Heart left ventricle (tissue), 16 donors: ENCODE measurements at places on chromosomes 13 and 19. TPM values are rescaled to one million over a fixed set of nuclear protein-coding genes. Genes with fewer than 3 reads are reported as not detected.

- DNase-seq, result no peak
Observed at GRCh38 chr19:14563989-14564651, 7.7 kb downstream of the NDUFB7 start.

GRCh38 chr13:89790696-89791095, 1556.8 kb upstream of the MIR17HG start:
- DNase-seq, result no peak

DNA sequence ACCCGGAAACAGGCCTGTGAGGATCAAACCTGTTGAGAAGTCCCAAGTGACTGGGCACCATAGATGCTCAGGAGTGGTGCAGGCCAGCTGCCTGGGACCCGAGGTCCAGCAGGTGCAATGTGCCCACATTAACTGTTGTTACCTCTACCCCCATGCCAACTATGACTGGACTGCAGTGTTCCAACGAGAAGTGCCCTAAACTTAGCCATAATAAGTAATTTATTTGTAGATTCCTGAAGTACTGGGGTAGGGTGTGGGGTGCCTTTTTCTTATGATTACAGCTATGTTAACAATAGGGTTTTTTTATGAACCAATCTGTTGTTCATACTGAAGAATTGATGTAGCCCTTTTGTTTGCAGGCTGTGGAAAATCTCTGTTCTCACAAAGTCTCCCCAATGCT, 9.2 kb downstream of the CUL4A start:
- DNase-seq, result no peak

Gene GNA15
- 1.5 TPM for polyA plus RNA-seq

Gene SRRM5
- 0.80 TPM for polyA plus RNA-seq

Gene TUBA3C
- not detected for polyA plus RNA-seq
